ENCODE measurements at places on chromosomes 4 and X. TPM values are rescaled to one million over a fixed set of nuclear protein-coding genes. Genes with fewer than 3 reads are reported as not detected.

DNA sequence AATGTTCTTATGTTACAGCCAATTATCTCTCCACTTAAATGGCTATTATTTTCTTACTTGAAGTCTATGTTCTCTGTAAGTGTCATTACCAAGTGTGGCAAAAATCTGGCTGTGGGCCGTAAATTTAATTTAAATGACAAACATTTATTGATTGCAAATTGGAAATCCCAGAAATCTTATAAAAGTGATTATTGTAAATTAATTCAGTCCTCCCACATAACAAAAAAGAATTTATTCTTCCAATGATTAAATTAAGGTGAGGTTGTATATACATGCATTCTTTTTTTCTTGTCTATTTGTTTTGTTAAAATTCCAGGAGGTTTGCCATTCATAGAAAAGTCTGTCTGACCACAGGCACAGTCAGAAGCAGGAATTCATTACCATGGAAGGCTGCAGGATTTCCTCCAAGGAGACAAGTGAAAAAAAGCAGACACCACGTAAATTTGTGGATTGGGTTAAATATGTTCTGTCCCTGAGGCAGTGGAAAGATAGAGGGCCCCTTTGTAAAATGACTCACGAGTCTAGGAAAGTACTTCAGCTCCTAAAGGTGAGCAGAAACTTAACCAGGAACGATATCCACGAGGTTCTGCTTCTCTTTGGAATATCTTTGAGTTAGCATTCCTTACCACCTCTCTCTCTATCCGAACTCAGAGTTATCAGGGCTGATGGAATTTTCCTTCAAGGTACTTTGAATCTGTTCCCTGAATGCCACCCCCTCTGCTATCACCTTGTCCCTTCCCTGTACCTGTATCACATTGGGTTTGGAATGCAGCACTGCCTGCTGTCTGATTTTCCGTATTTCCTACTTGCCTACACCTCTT, 10.7 kb downstream of the PPARGC1A start:
- H3K4me1 ChIP-seq: no peaks in the 10 kb centered on the region
- H3K27ac ChIP-seq: no peak overlapping the region
- no peaks in the 10 kb centered on the region for H3K36me3 ChIP-seq
- no peak overlapping the region for H3K4me3 ChIP-seq

- H3K4me1 ChIP-seq: no peaks in the 10 kb centered on the region
- H3K27me3 ChIP-seq: no peaks in the 10 kb centered on the region
- no peak overlapping the region for H3K27ac ChIP-seq
- no peaks in the 10 kb centered on the region for H3K36me3 ChIP-seq
Measured at GRCh38 chrX:16628946-16629595, 20.9 kb upstream of the S100G start.

DNA sequence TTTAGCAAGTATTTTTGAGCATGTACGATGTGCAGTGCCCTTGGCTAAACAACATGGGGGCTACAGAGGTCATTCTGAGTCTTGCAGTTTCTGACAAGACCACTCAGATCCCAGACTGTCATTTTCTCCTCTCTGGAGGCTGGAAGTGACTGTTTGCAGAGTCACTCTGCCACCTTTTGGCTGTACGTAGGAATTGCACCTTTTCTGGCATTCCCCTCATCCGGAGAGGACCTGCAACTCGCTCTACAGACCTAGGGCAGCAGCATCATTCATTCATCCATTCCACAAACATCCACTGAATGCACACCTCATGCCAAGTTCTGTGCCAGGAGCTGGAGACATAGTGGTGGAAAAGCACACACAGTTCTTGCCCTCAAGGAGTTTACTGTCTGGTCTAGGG, 160.4 kb upstream of the GPR101 start:
- H3K36me3 ChIP-seq: no peaks in the 10 kb centered on the region
- no peak overlapping the region for H3K4me3 ChIP-seq
- no peak overlapping the region for H3K27ac ChIP-seq
- no peaks in the 10 kb centered on the region for H3K4me1 ChIP-seq

- no peak overlapping the region for H3K27ac ChIP-seq
- DNase-seq: no peak
- peaks cover 1% of the 10 kb centered on the region for H3K36me3 ChIP-seq
Measured at GRCh38 chrX:39534949-39535348, 562.8 kb downstream of the BCOR start.

- peak overlapping the region; percentile 92 for H3K4me3 ChIP-seq
- peak; percentile 4 for DNase-seq
- peaks cover 11% of the 10 kb centered on the region for H3K36me3 ChIP-seq
- peaks cover 18% of the 10 kb centered on the region for H3K4me1 ChIP-seq
Measured at GRCh38 chrX:54042609-54043021, 1.7 kb downstream of the PHF8 start.

The PAGE2 gene
- not detected for total RNA-seq

Data from activated T-helper 1 cell treated with anti-CD3 and anti-CD28 coated beads, Interleukin-12 subunit alpha, Interleukin-12 subunit beta, Interleukin-2, Interleukin-4 antibody, amounts not matched to agents 30 ng/mL and 10 ng/mL and 1 ng/mL, durations not matched to agents 14 hours and 24 hours and 36 hours (primary cell).